Stimulated activated CD4-positive, alpha-beta T cell treated with anti-CD3 and anti-CD28 coated beads, Interleukin-15, amount 100 ng/mL, for 1 hour (primary cell): ENCODE measurements at places on chromosomes 12 and 14.

DNA sequence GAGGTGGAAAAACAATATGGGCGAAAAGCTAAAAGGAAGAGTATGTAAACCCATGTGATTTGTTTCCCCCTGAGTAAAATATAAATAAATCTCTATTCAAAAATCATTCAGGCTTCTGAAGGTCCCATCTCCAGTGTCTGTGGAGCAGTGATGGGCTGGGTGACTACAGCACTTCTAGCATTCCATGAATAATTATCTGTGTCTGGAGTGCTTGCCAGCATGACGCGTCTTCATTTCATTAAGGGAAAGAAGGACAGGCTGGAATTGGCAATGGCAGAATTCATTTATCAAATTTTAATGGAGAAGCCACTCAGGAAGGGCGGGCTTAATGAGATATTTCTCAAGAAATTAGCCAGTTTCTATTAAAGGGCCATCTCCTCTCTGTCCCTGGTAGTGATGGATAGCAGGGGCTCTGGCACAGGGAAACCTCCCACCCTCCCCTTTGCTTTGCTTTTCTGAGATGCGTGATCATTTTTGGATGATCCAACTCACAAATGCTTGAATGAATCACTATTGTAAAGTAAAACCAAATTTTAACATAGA is 916.3 kb upstream of the SEL1L start:
- no peak for DNase-seq

- DNase-seq: no peak
These were observed 868.8 kb upstream of the TMEM132C start for GRCh38 chr12:127398016-127398710.

DNA sequence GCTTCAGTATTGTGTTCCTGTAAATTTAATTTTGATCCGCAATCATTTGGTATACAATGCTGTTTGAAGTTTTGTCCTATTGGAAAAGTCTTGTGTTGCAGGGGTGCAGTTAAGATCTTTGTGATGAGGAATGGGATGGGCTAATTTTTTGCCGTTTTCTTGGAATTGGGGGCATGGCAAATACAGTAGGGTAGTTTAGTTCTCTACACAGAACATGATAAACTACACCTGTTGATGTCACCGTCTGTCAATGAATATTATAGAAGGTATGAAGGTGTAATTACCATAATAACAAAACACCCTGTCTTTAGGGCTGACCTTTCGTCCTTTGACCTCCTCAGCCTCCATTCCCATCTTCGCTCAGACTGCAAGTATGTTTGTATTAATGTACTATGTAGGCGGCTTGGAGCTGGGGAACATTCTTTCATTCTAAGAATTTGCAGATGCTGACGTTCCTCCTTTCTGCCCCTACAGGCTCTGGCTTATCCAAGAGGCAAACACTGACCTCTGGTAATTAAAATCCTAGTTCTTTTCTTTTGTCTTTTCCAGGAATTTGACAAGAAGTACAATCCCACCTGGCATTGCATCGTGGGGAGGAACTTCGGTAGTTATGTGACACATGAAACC is 1.7 kb downstream of the DYNLL1 start:
- no peak for DNase-seq

GRCh38 chr14:71013551-71014192 is 106.4 kb downstream of the PCNX1 start:
- no peak for DNase-seq

GRCh38 chr14:101603096-101603495 is 41.8 kb downstream of the DIO3 start:
- no peak for DNase-seq

GRCh38 chr14:62711351-62712023 is 333.8 kb downstream of the KCNH5 start:
- DNase-seq: no peak

GRCh38 chr12:1171657-1172408 is 180.8 kb downstream of the ERC1 start:
- no peak for DNase-seq

DNA sequence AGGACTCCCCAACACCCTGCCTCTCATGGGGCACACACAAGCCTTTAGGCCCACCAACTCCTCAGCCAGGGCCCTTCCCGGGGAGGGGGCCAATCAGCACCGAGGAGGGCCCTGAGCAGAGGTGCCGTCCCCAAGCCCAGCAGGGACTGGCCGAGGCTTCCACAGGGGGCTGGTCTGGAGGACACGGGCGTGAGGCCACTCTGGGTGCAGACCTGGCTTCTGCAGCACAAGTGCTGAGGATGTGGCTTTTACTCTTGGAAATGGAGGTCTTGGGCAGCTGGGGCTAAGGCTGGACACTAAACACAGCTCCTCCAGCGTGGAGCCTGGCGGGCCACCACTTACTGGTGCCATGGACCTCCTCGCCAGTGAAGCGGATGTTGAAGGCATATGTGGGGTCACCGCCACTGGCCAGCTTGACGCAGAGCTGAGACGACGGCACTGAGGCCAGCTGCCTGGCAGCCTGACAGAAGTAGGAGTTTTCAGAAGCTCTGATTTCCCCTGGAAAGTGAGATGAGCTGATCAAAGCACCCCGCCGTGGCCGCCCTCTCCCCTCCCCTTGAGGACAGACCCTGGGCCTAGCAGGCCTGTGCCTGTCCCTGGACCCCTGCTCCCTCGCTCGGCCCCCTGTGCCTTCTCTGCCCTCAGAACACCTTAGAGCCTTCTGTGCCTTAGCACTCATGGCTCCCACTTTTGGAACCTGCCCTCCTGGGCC is 44.0 kb downstream of the TRAFD1 start:
- DNase-seq: no peak

GRCh38 chr12:91241756-91242155 is 59.1 kb upstream of the DCN start:
- DNase-seq: no peak

- DNase-seq: no peak
These were observed 50.9 kb downstream of the FBXO33 start for GRCh38 chr14:39381366-39381765.

- no peak for DNase-seq
These were observed 205.7 kb upstream of the GZMB start for GRCh38 chr14:24839617-24840203.

- no peak for DNase-seq
These were observed 14.2 kb downstream of the HMGA2 start for GRCh38 chr12:65838330-65838976.

GRCh38 chr14:96249029-96249428 is 7.0 kb upstream of the BDKRB1 start:
- DNase-seq: no peak

- DNase-seq: no peak
These were observed 105.0 kb upstream of the SLC38A2 start for GRCh38 chr12:46477541-46477940.

DNA sequence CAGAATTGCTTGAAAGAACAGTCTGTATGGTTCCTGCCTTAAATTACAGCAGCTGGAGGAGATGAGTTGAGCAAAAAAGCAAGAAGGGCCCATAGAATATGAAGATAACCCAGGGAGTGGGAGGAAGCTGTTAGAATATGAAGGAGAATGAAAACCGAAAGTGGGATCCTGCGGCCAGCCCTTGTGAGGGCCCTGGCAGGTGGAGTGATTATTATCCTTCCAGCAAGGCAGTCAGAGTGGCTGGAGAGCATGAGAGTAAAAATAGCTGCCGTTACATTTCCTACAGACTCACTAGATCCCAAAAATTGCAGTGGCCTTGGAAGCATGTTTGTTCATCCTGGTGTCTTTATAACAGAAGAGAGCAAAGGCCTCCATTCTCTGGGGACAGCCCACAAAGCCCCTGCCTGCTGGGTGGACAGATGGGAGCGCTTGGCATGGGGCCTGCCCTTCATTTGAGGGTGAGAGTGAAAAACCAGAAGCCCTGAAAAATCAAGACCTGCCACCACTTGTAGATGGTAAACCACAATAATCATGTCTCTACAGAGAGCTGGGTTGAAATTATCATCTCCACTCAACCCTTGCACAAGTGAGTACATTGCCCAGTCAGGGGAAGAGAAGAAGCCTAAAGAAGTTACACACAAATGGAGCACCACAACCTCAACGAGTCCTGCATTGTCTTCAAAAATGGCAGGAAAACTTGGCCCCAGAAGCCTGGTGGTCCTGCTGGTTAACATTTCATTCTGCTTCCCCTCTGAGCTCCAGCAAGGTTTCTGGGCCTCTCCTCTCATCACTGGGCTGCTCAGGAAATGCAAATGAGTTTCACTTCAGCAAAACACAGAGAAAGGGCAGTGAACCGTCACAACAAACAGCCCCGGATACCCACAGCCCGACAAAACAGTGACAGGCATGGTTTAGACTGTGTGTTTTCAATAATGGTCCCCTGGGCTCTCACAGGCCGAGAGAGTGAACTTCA is 20.5 kb downstream of the ZDHHC22 start:
- DNase-seq: no peak

GRCh38 chr14:58563978-58564377 is 73.8 kb upstream of the DACT1 start:
- DNase-seq: no peak
